ENCODE measurements at places on chromosomes 1 and 21.

GRCh38 chr1:116826818-116827606 lies 72.8 kb downstream of the CD2 start:
- peak; percentile 51 for DNase-seq

- no peak for DNase-seq
Measured at GRCh38 chr21:46550116-46550941, 54.6 kb downstream of the S100B start.

DNA sequence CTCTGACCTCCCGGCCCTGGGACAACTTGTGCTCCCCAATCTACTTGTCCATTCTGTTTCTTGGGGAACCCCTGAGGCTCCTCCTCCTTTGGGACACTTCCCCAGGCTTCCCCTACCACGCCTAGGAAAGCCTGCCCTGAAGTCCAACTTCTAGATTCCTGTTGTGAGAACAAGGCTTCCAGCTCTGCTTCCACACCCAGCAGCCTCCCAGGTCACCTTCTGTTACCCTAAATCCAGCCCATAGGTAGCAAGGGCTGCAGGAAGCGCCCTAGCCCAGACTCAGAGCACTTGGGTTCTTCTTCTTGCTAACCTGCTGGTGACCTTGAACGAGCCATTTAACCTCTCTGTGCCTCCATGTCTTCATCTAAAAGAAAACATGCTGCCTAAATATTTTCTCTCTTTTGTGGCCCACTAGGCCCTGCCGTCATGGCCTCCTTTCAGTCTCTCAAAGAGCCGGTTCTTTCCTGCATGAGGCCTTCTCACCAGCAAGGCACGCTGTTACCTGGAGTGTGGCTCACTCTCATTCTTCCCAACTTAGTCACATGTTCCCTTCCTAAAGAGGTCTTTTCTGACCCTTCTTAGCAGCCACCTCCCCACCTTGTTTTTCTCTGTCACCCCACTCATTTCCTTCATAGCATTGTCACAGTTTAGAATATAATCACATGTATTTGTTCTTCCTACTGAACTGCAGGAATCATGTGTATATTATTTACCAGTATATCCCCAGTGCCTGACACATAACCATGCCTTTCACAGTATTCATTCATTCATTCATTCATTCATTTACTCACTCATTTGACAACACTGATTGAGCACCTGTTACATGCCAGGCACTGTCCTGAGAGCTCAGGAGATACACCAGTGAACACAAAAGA lies 1.4 kb downstream of the CAPN2 start:
- no peak for DNase-seq

DNA sequence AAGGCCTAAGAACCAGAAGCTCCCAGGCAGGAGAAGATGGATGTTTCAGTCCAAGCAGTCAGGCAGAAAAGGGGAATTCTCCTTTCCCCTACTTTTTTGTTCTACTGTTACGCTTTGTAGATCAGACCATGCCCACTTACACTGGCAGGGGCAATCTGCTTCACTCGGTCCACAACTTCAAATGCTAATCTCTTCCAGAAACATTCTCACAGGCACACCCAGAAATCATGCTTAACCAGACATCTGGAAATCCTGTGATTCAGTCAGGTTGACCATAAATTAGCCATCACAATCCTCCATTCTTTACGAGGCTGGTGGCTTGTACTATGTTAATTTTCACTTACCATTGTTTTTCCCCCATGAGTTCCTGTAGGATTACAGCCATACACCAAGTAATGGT lies 23.8 kb upstream of the IL10 start:
- DNase-seq, result no peak
